ENCODE measurements at places on chromosomes 12 and 14.

GRCh38 chr12:124928095-124928911 lies 13.9 kb upstream of the UBC start:
- no peak for DNase-seq

DNA sequence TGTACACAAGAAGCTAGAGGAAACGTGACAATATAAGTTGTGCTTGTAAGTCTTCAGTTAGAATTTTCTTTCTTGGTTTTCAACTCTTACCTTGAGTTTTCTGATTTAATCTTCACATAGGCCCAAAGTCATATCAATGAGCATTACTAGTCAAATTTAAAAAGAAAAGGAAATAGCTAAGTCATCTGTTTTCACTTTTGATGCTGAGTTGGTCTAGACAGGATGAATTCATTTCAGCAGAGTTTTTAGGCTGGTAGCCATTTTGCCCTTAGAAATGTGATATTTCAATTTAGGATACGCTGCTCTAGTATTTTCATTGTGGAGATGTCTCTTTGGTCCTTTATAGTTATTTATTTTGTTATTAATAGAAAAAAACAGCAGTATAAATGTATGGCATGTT lies 44.6 kb upstream of the KRAS start:
- DNase-seq = no peak

DNA sequence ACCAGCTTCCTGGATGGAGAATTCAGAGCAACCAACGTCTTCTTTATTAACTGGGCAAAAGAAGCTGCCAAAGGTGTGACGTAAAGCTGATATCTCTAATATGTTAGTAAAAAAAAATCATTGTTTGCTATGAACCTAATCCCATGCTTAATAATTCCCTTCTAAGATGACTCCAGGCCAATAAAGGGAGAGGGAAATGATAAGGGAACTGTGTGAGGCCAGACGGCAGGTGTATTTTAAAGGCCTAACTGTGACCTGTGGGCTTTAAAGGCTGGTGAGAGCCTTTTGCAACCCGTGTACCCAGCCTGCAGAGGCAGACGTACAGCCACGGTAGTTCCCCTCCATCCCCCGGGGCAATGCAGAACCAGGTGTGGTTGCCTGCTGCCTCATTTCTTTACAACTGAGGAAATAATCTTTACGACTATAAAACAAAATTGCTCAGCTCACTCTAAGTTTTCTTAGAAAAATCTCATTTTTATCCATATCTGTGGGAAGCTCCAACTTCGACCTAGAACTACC lies 370.6 kb downstream of the EGLN3 start:
- no peak for DNase-seq

GRCh38 chr12:49847161-49847560 lies 4.3 kb upstream of the BCDIN3D start:
- no peak for DNase-seq

- no peak for DNase-seq
These were observed 42.1 kb downstream of the MAP1LC3B2 start for GRCh38 chr12:116600959-116601918.

DNA sequence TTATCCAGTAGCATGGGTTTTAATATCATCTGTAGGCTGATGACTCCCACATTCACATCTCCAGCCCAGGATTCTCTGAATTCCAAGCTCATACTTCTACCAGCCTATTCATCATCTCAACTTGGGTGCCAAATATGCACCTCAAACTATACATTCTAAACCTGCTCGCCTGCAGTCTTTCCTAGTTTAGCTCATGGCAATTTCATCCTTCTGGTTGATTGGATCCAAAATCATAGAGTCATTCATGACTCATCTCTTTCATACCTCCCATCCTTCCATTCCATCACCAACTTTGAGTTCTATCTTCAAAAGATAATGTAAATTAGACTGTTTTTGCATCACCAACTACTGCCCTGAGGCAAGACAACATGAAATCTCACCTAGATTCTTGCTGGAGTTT lies 99.7 kb upstream of the EGLN3 start:
- DNase-seq = no peak

GRCh38 chr12:39392154-39392925 lies 50.6 kb downstream of the KIF21A start:
- DNase-seq = no peak

GRCh38 chr12:129459886-129460285 lies 443.9 kb downstream of the TMEM132D start:
- no peak for DNase-seq

GRCh38 chr12:64560396-64561301 lies 49.6 kb upstream of the RASSF3 start:
- no peak for DNase-seq

- DNase-seq = no peak
These were observed 218.5 kb upstream of the G2E3 start for GRCh38 chr14:30340495-30340894.

GRCh38 chr14:68506645-68507419 lies 286.0 kb downstream of the ZFP36L1 start:
- no peak for DNase-seq

- no peak for DNase-seq
These were observed 148.8 kb upstream of the ATF7IP start for GRCh38 chr12:14216405-14217294.

GRCh38 chr12:50151047-50151687 lies 16.0 kb downstream of the CERS5 start:
- DNase-seq = no peak
